ENCODE measurements at places on chromosomes 7 and 10.

- DNase-seq: peak; percentile 11
Measured at GRCh38 chr10:115539142-115539762, 446.1 kb downstream of the ATRNL1 start.

DNA sequence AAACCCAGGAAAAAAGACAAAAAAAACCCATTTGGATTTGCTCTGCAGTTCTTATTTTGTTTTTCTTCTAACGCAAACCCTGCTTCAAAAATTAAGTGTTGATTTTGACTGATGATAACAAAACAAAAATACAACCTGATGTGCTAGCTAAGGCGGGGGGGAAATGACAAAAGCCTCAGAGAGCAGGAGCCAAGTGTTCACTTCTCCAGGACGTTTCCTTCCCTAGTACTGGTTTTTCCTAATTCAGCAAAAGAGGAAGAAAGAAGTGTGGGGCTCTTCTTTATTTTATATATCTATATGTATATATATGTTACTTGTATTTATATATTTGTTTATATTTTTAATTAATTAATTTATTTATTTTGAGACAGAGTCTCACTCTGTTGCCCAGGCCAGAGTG, 28.0 kb downstream of the SNX10 start:
- DNase-seq: no peak

DNA sequence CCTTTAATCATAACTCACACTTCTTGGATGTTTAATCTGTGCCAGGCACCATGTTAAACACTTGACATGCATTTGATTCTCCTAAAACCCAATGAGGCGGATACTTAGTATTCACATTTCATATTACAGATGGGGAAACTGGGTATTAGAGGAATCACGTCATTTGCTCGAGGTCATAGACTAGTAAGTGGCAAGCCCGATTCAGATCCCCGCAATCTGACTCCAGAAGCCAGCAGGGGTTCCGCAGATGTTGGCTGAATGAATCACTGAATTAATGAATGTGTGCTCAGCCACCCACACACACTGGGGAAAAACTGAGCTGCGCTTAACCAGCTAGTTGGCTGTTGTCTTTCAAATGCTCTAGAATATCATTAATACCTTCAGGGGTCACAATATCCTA, 22.5 kb upstream of the ENO4 start:
- no peak for DNase-seq

GRCh38 chr10:127947211-127947610, 40.3 kb downstream of the PTPRE start:
- DNase-seq: no peak

GRCh38 chr7:51015581-51015980, 232.9 kb upstream of the GRB10 start:
- DNase-seq: no peak

All from NCI-H510A treated with DMSO at 0.1 percent for 48 hours (cell line).